OCI-M1 (cell line): ENCODE measurements at places on chromosomes 7 and 10.

GRCh38 chr10:101308051-101308450 lies 45.9 kb upstream of the BTRC start:
- DNase-seq, result no peak

DNA sequence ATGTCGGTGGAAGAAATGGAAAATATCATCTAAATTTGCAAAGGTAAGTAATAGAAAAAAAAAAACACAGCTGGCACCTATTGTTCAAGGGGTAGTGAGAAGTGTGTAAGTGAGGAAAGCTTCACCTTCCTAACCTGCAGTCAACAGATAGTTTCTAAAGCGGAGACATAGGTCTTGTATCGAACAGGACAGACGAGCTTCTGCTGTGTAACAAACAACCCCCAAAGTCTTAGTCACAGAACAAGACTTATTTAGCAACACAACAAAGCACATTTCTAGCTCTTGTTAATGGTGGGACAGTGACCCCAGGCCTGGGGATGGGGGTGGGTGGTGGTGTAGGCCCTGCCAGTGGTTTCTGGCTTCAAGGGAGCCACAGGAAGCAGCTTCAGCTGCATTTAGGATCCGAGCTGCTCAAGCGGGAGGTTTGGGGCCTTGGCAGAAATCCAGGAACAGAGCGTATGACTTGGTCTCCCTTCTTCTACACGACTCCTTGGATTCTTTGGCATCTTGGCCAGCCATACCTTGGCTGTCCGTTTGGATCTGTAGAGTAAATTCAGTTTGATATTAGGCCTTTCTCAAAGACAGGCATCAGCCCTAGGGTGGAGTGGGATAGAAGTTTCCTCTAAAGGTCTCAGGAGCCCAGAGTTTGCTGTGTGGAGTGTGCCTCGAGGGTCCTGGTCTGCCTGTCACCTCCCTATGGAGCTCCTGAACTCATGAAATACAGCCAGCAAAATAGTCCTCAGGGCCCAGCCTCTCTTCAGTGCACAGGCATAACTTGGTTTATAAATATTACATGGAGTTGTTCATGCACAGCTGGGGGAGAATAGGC lies 56.9 kb upstream of the SHH start:
- no peak for DNase-seq

DNA sequence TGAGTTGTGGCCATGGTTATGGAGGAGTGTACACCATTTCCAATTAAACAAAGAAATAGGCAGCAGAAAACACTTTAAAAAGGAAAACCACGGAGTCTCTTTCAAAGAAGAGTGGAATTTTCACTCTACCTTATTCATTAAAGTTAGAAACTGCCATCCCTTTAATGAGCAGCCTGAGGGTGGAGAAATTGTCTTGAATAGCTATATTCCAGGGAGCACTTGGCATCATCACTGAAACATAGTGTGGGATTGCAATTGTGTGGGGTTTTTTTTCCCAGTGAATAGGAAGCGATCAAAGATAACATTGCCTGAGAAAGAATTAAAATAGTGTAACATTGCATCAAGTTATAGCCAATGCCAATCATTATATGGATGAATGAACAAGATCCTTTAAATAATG lies 191.6 kb downstream of the TEX36 start:
- DNase-seq, result no peak

DNA sequence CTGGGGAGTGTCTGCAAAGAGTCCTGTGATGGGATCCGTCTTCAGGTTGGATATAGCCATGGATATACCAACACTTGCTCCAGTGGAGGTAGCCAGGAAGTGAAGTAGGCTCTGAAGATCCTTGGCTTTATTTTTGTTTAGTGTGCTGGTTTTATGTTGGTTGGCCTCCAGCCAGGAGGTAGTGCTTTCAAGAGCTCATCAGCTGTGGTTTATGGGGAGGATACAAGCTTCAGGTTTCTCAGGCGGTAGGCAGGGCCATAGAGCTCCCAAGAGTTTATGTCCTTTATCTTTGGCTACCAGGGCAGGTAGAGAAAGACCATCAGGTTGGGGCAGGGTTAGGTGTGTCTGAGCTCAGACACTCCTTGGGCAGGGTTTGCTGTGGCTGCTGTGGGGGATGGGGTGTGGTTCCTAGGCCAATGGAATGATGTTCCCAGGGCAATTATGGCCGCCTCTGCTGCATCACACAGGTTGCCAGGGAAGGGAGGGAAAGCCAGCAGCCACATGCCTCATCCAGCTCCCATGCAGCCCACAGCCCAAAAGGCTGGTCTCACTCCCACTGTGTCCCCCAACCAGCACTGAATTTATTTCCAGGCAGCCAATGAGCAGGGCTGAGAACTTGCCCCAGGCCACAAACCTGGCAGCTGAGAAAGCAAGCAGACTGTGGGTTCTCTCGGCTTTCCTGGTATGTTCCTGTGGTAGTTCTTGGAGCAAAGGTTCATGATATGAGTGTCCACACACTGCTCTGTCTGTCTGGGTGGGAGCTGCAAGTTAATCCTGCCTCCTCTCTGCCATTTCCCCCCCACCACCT lies 67.0 kb upstream of the PRLHR start:
- DNase-seq, result no peak

DNA sequence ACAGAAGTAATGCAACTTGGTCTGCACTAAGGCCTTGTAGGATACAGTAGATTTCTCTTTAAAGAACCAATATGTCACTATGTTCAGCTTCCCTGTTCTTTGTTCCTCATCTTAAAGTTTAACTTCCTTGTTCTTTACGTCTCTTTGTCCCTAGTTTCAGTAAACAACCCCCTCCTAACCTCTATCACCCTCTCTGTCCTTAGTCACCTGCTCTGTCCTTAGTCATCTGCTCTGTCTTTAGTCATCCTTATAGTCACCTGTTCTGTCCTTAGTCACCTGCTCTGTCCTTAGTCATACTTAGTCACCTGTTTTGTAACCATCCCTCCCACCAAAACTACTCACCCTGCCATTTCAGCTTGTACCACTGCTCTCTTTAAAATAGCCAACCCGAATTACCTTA lies 144.6 kb upstream of the TMEM106B start:
- peak; percentile 3 for DNase-seq

DNA sequence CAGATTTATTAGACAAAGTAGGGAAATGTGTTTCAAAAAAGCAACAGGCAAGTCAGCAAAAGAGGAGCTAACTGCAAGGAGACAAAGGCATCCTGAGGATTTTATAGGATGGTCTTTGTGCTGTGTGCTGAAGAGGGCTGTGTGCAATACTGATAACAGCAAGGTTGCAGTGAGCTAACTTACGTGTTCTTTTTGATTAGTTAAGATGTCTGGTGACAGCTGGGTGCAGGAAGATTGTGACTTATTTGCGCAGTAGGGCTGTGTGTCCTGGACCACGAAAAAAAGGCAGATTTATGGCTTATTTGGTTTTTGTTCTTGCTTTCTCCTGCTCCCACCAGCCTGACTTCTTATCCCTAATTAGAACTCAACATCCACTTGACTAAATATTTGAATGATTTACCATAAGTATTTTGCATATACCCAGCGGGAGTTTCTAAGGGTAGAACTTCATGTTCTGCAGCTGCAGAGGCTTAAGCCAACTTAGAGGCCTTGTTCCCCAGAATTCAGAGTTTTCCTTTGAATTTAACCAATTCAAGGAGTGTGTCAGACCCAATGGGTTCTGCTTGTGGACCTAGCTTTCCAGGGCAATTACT lies 119.0 kb downstream of the ANKRD26 start:
- DNase-seq, result no peak

DNA sequence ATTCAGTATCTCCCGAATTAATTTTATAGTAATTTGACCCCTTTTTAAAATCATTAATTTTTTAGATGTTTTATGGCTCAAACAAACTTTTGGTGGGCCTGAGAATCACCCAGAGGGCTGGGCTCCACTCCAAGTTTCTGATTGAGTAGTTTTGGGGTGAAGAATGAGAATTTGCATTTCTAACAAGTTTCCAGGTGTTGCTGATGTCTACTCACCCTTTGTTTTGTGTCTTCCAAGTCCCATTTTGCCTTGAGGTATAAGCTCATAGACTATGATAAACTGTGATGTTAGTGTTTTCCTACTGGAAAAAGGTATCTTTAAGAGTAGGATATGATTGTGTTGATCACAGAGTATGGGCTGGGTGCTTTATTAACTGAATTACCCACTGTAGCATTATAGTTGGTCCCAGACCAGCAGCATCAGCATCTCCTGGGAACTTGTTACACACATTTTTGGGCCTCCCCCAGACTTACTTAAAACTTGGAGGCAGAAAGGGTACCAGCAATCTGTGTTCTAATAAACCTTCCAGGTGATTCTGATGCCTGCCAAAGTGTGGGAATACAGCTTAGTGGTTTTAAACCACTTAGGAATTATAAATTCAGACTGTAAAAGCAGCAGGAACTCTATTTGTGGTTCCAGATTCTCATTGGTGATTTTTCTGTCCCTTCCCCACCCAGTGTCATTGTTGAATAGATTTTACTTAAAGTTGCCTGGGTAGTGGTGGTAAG lies 19.1 kb downstream of the ZNRF2 start:
- DNase-seq, result no peak

DNA sequence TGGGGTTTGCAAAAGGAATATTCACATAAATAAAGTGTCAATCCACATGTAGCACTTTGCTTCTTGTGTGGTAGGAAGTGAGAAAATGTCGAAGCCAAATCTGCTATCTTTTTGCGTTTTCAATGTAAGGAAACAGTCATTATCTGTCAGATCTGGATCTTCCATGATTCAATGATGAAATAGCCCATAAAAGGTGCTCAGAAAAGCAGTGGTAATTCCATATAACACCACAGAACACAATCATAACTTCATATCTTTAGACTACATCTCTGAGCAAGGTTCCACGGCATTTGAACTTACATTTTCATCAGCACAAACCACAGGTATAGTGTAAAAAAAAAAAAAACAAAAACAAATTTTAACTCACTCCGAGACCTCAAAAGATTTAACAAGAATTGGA lies 39.9 kb upstream of the EGR2 start:
- no peak for DNase-seq

DNA sequence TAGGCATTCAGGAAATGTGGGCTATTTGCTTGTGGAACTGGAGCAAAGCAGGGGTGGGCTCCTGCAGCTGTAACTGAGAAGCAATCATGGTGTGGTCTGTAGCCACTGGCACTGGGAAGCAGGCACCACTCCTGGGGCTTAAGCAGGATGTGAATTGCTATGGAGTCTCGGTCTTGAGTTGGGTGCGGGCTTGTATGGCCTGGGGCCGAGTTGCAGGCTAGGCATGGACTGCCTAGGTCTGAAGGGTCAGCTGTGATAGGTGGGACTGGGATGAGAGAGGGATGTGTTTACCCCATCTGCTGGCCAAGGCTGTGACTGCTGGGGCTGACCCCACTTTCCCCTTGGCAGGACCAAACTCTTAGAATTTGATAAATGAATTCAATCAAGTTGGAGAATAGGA lies 43.0 kb downstream of the ADCY1 start:
- DNase-seq, result no peak

DNA sequence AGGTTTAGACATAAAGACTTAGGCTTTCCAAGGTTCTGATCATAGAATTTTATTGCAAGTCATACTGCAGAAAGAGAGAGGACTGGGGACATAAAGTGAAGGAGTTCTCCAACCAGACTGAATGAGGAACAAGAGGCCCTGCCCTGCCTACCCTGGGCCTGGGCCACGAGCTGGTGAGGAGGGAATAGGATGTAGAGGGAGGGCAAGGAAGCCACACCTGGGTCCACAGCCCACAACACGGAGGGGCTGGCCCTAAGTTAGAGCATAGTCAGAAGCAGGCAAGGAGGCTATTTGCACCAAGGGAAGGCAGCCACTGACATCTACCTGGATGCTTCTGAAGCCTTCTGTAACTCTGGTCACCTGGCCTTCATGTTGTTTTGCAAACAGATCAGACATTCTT lies 82.2 kb upstream of the CXCL12 start:
- DNase-seq, result no peak

- no peak for DNase-seq
These were observed 203.9 kb upstream of the PLPP4 start for GRCh38 chr10:120253131-120253530.

- DNase-seq, result no peak
These were observed 17.4 kb upstream of the KNDC1 start for GRCh38 chr10:133142523-133143199.

- no peak for DNase-seq
These were observed 602.7 kb upstream of the FOXK1 start for GRCh38 chr7:4079366-4079765.

DNA sequence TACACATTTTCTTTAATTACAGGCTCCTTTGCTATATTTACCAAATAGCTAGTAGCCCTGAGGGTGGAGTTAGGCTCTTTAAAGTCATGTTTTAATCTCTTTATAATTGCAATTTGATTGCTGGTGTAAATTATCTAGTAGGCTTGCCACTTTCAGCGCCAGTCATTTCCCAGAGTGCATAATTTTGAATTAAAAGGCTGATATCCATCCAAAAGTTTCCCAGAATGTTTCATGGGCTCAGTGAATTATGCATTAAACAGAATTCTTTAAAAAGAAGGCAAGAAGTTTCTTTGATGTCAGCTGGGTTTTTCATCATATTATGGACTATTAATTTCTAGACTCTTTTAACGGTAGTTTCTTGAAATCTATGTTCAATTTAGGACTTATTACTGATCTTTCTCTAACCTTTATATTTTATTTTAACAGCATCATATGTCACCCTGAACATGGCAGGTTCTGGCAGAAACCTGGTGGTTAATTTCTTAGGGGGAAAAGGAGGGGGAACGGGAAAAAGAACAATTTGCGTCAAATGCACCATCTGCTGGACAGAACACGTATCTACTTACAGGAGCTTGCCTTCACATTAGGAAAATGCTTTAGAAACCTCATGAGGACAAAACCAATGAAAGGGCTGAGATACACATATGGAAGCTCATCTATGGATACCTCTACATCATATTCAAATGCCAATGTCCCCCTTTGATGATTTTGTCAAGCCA lies 171.1 kb downstream of the GRM3 start:
- DNase-seq, result peak; percentile 65

DNA sequence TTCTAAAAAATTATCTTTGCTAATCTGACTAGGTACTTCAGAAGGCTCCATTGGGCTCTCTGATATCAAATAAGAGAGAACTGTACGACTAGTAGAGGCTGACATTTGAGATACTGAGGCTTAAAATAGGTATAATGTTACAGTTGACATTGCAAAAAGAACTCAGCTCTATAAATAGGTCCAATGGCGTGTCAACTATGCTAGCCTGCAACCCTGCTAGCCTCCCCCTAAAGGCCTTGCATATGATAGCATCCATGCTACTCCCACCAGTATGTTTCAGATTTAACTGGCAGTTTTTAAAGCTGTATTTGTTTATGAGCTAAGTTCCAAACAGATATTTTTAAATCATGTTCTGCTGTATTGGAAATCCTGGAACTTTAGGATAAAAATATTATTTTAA lies at the start of gene PPP1R3A:
PPP1R3A (minus strand) TSS at position 64 of the 400 bp plus-strand sequence; CDS start at position 51, 13 bp downstream.
- DNase-seq, result peak; percentile 29
